Activated CD8-positive, alpha-beta memory T cell treated with anti-CD3 and anti-CD28 coated beads for 48 hours (primary cell): ENCODE measurements at places on chromosomes 1 and 21.

GRCh38 chr1:161038523-161039153, at the start of gene TSTD1:
TSTD1 (minus strand) TSS chr1:161038964; CDS start chr1:161038889, 75 bp downstream.
- DNase-seq, result peak; percentile 61

GRCh38 chr1:41493117-41493536, 8.6 kb upstream of the EDN2 start:
- no peak for DNase-seq

- no peak for DNase-seq
Observed at GRCh38 chr1:240500647-240501046, 111.3 kb downstream of the GREM2 start.

DNA sequence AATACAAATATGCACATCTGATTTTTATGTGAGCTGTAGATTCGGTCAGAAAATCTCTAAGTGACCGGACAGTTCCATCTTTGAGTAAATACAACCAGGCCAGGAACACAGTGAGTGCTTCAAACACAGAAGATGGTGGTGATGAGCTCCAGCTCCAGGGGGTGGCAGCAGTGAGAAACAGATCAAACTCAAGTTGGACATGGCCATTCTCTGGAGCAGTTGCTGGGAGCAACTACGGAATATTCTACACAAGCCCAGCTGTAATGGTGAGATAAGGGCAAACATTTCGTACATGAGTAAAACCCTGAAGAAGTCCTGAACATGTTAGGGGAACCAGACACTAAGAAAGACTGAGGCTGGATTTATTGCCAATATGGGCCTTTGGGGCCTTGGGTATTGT, 100.7 kb downstream of the BARHL2 start:
- no peak for DNase-seq
